ENCODE measurements at places on chromosomes 12 and 14.

DNA sequence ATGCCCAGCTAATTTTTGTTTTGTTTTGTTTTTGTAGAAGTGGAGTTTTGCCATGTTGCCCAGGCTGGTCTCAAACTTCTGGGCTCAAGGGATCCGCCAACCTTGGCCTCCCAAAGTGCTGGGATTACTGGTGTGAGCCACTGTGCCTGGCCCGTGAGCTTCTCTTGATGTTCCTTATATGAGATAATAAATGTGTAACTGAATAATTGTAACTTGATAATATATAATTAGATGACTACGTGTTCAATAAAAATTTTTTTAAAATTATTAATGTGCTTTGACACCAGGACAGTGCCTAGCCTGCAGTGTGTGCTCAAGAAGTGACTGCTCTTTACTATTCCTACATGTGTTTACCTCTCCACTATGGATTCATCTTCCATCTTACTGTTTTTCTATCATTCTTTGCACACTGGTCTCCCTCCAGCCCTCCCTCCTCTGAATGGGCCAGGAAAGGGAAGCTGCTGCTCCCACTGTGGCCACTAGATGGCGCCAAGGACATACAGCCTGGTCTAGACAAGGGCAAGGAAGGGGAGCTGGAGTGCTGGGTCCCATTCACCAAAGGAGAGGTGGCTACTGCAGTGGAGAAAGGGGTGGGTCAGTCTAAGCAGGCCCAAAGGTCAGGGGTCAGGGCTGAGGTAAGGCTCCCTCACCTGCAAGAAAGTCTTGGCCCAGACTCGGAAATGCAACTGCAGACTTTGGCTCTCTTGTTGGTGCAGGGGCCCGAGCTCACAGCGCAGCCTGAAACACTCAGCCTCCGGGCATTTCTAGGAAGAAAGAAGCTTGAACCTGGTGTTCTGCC is 14.7 kb upstream of the ZNF385A start:
- DNase-seq: peak; percentile 89

- DNase-seq: no peak
Observed at GRCh38 chr14:34135492-34135891, 184.6 kb upstream of the EGLN3 start.

GRCh38 chr12:68940731-68941130 is 7.8 kb upstream of the CPM start:
- DNase-seq: no peak

DNA sequence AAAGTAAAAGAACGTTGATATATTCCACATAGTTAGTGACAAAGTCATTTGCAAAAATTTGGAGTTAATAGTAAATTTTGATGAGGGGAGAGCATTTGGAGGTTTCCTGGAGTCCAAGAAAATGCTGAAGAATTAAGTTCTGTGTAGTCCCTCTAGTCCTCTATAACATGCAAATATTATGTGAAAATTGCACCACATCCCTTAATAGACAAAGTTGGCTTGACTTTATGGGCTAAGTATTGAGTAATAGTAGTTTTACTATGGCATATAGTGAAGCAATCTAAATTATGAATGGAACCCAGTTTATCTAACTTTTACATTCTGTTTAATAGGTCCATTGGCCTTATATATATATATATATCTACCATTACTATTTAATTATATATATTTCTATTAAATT is 66.4 kb upstream of the DCN start:
- DNase-seq: no peak

DNA sequence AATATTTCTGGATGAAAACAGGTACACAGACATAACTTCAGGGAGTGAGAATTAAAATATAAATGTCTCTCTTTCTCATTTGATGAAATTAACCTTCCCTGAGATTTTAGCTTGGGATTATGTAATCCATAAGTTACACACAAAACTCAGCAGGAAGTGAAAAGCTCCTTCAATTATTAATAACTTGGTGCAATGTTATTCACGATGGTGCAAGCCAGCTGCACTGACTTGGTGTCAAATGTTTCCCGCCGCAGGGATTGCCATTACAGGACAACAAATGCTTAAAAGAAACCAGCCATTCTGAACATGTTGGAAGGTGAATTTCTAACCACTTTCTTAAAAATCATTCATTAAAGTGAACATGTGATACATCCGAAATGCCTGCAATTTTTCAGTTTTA is 250.4 kb downstream of the FOXN3 start:
- DNase-seq: no peak

- no peak for DNase-seq
Observed at GRCh38 chr14:55715889-55716288, 135.9 kb downstream of the KTN1 start.

DNA sequence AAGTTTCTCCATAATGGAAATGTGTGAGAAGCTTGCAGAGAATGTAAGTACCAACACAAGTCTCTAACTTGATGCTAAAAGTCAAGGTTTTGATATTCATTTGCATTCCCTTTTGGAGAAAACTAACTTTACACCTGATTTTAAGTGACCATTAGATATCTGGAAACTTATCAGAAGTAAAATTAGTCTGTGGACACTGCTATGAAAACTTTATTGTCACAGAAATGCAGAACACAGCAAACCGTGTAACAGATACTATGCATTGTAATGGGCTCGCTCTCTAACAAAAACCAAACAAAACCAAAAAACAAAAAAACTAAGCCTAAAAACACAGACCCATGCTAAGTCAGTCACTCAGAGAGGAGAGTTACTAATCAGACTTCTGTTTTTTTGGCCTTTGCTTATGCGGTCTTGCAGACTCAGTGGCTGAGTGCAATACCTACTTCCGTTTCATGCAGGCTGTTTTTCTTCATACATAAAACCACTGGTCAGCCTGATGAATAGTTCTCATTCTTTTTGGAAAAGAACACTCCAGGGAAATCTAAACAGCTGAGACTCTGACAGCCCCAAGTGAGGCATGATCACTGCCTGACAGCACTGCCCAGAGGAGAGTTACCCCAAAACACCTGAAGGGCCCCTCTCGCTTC is 35.7 kb downstream of the NRDE2 start:
- DNase-seq: no peak

- DNase-seq: no peak
Observed at GRCh38 chr14:101878211-101878821, 86.1 kb upstream of the DYNC1H1 start.

- no peak for DNase-seq
Observed at GRCh38 chr14:27184427-27184826, 586.6 kb upstream of the NOVA1 start.

GRCh38 chr12:64521833-64522232 is 69.9 kb downstream of the TBK1 start:
- no peak for DNase-seq

- DNase-seq: no peak
Observed at GRCh38 chr14:54854181-54854580, 48.4 kb downstream of the GCH1 start.

DNA sequence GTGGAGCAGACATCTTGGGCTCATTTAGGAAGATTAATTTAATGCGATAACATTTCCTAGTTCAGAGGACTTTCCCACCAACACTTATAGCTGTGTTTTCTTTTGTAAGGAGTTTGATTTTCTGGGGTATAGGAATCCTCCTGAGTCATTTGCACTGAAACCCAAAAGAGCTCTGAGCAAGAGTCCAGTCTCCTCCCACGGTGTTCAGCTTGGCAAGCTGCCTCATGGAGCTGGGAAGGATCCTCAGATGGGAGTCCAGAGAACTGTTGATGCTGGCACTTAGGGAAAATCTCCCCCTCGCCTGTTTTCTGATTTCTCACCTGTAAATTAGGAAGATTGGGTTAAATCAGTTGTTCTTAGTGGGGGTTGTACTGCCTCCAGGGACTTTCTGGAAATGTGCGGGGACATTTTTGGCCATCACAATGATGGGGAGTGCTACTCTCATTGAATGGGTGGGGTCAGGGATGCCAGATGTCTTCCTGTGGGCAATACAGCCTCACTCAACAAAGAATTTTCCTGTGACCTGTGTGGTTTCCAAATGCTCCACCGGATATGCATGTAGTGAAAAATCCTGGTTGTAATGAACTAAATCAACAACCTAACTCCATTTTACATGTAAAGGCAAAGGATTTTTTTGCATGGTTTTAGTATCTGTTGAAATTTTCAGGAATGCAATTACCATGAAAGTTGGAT is 150.6 kb downstream of the ADCK1 start:
- no peak for DNase-seq

- DNase-seq: no peak
Observed at GRCh38 chr12:3244219-3244750, 167.1 kb downstream of the TSPAN9 start.

Data from CD4-positive, alpha-beta T cell treated with Interleukin-21 for 1 hour (primary cell).